ENCODE measurements at places on chromosomes 7 and 10. TPM values are rescaled to one million over a fixed set of nuclear protein-coding genes. Genes with fewer than 3 reads are reported as not detected.
A peak's percentile ranks its signal among the peaks of the same experiment; 100 is the strongest.

Gene HSPA12A
- not detected for total RNA-seq

- no peak for DNase-seq
Measured at GRCh38 chr7:103569621-103570305, 123.8 kb upstream of the SLC26A5 start.

Gene MMD2
- total RNA-seq: not detected

- DNase-seq: peak; percentile 68
Measured at GRCh38 chr7:29243910-29244655, 49.5 kb downstream of the CHN2 start.

Gene CUZD1
- total RNA-seq: 0.78 TPM

Gene FOXP2
- total RNA-seq: not detected

Gene CDCA7L
- total RNA-seq: 3.1 TPM

DNA sequence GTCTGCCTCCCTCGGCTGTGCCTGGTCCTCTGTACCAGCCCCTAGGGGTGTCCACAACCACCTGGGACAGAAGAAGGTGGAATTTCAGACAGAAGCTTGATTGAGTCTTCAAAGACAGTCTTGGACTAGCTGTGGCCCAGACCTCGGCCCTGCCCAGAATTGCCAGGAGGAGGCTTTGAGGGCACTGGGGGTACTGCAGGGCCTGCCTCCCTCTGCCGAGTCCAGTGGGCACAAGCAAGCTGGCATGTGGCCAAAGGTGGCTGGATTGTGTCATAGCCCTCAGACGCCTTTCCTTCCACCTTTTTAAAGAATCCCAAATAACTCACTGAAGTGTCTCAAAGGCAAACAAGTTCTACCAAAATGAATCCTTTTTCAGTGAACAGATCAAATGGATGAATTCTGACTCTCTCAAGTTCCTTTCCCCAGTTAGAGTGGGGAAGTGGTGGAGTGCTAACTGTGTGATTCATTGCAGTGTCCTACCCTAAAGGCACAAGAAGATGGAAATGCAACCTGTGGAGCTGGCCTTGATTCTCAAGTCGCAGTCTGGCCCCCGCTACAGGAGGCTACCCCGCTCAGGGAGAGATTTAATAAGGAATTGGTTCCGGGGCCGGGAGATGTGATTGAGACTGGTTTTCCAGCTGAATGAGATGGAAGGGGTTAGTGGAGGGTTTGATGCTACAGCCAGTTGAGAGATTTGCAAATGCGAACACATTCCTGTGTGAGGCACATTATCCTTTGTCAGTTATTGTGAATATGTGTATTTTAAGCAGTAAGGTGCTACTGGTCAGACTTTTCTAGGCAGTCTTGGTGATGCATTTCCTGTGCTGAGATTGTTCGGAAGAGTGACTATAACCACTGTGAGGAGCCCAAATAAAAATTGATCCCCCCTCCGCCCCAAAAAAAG is 28.8 kb upstream of the SLC26A4 start:
- DNase-seq: no peak

Gene PRLHR
- not detected for total RNA-seq

- DNase-seq: peak; percentile 42
Measured at GRCh38 chr10:129042776-129043595, 424.1 kb upstream of the MGMT start.

Gene NPY4R
- not detected for total RNA-seq

- DNase-seq: peak; percentile 3
Measured at GRCh38 chr10:49679480-49679893, at the start of gene C10orf53. Gene C10orf53 (plus strand): TSS chr10:49679651. CDS start chr10:49679698, 47 bp downstream.

Gene KCP
- total RNA-seq: 0.95 TPM

- DNase-seq: no peak
Measured at GRCh38 chr7:47362984-47363383, 218.9 kb downstream of the TNS3 start.

DNA sequence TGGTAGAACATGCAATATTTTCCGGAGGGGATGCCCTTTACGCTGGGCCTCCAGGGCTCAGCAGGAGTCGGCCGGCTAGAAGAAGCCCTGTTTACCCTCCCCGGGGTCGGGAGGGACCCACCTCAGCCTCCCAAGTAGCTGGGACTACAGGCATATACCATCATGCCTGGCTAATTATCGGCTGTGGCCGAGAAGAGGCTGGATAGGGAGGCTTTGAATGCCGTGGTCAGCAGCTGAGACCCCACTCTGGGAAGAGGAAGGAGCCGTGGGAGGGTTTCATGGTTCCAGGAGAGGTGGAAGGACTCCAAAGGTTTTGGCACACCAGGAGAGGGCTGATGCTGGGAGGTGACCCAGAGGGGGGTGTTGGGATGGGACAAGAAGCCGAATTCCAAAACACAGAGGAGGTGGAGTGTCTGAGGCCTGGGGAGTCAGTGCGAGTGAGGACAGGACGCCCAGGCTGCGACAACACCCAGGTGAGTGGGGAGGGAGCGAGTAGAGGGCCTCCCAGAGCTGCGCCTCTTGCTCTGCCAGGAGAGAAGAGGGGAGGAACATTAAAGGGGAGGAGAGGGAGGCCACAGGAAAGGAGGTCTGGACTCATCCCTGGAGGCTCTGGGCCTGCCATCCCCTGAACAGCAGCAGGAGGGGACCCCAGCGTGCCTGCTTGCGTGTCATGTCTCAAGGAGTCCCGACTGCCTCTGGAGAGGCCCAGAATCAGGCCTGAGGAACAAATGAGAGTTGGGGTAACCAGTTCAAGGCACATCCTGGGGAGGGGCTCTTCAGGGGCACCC is 19.6 kb downstream of the GRID2IP start:
- DNase-seq: no peak

Data from natural killer cell (primary cell).